ENCODE measurements at places on chromosomes 12 and 14. TPM values are rescaled to one million over a fixed set of nuclear protein-coding genes. Genes with fewer than 3 reads are reported as not detected.

The RPGRIP1 gene
- total RNA-seq, result not detected

The ETFBKMT gene
- 3.1 TPM for total RNA-seq

- DNase-seq, result peak; percentile 90
Measured at GRCh38 chr12:12704593-12705230, 8.7 kb upstream of the GPR19 start.

- peak; percentile 81 for DNase-seq
Measured at GRCh38 chr14:38404100-38404541, 148.2 kb upstream of the CLEC14A start.

- peak; percentile 23 for DNase-seq
Measured at GRCh38 chr12:102543494-102544485, 63.4 kb upstream of the IGF1 start.

DNA sequence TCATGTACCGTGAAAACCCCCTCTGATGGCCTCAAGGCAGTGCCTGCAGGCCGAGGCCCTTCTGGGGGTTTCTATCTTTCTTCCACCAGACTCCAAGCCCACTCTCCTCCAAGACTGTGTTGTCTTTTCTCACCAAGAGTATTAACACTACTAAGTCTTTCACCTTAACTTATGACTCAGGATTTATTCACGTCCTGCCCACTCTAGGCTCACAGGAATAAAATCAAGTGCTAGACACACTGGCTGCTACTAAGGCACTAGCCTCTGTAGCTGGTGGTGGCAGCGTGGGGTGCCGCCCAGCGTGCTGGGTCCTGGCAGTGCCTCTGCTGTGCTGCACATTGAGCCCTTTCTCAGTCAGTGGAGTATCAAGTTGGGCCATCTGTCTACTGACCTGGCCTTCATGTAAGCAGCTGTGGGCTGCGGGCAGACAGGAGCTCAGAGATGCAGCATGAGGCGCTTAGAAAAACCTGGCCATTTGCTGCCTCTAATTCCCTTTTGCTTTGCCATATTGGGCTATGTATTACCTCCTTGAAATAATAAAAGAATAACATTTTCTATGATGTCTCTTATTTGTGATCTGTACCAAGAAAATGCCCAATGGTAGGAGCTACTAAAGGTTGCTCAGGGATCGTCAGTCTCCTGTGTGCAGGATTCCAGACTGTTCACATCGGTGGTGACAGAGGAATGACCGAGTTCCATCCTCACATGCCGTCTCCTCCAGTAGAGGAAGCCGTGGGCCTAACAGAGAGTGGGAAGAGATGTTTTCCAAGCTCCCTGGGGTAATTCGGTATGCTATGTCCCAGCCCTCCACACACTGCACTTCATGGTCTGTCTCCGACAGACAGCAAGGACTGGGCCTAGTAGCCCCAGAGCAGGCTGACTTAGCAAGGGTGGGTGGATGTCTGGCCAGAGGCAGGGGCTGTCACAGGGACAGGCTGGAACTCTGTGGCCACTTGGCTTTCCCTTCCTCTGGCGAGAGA, 39.9 kb downstream of the MAX start:
- peak; percentile 6 for DNase-seq

GRCh38 chr12:51371295-51371953, 19.8 kb downstream of the GALNT6 start:
- DNase-seq, result peak; percentile 99

DNA sequence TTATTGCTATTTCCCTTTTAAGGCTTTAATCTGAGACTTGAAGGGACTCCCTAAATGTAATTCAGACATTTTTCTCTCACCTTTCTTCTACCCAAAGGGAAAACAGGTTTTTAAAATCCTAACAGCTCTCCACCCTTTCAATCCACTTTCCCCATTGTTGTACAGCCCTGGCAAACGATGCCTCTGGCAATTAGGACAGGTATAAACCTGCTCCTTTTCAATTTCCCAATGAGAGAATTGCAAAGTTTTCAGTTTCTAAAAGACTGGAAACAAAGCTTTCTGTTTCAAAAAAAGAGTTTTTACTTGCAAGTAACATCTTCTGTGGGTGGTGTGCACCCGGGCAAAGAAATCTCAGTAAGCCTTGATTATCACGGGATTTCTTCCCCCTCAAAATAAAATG, 131.2 kb downstream of the HMGA2 start:
- no peak for DNase-seq

- DNase-seq, result peak; percentile 69
Measured at GRCh38 chr14:68141281-68142088, 321.9 kb downstream of the RAD51B start.
